ENCODE measurements at places on chromosomes 2 and 18.

DNA sequence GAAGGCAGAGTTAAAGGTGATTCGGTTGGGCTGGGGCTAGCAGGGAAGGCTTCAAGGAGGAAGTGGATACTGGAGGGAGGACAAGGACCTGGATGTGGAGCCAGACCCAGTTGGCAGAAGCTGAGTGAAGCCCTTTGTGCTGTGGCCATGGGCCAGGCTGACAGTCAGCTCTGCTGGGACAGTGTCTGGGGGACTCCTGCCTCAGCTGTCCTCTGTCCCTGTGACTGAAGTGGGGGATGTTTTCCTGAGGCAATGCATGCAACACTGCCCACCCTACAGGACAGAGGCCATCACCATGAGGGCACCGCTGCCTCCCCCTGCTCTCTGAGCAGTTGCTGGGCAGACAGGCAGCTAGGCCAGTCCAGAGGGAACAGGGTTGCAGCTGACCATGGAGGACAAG is 40.0 kb downstream of the ST8SIA5 start:
- no peak for DNase-seq

DNA sequence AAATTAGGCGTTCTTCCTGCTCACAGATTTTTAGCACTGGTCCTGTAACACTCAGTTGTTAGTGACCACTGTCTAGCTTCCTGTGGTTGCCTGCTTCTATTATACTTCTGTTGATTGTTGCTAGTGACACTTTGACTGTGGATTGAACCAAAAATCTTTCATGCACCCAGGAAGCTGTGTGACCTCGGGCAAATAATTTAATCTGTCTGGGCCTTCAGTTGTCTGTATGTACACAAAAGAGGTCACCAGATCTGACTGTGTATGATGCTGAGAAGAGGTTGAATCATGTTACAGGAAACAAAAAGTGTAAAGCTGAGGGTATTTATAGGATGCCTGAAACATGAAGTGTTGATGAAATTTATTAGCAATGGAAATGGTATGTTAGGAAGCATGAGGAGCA is 12.7 kb downstream of the ICOS start:
- DNase-seq, result no peak

GRCh38 chr18:46062781-46063180 is 9.3 kb downstream of the PSTPIP2 start:
- no peak for DNase-seq

DNA sequence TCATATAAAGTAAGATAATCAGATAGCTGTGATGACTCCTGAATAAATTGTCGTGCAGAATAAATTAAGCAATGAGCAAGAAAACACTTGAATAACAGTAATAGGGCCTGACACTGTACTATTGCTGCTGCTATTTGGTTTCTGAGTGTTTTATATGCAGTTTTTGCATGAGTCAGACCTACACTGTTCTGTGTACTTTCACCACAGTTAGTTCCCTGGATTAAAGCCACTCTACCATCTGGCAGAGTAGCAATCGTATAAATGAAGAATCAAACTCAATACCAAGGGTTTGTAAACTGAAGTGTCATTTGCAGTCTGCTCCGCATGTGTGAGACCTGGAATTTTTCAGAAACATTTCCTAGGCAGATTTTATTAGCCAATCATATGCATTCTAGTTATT is 398.6 kb upstream of the CDH7 start:
- no peak for DNase-seq

GRCh38 chr2:97754690-97755346 is 41.4 kb downstream of the ZAP70 start:
- DNase-seq, result no peak

- DNase-seq, result peak; percentile 45
These were observed 1.7 kb upstream of the NETO1 start for GRCh38 chr18:72869226-72870185.

DNA sequence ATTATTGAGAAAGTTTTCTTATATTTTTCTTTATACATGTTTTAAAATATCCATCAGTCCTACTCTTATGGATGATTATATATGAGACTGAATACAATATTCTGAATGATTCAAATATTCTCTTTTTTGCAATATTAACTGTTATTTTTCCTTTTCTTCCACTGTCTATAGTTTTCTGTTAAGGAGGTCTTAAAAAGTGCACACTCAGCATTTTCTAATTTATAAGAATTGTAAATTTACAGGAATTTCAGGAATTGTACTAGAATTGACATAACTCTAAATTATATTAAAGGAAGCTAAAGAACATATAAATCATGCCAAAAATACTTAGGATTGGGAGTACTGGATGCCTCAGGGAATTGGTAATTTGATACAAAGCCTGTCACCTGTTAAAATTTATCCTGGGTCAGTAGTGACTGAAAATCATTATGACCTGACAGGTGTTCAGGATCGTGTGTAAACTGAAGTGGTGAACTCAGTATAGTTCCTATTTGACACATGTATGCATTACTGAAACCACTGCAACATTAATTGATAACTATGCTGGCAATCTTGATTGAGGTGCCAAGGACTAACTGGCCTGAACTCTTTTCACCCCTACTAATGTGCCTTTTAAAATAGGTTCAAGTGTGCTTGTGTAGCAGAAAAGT is 30.4 kb downstream of the MSTN start:
- DNase-seq, result no peak

- DNase-seq, result peak; percentile 54
These were observed 64.0 kb upstream of the CABLES1 start for GRCh38 chr18:23071285-23071684.

DNA sequence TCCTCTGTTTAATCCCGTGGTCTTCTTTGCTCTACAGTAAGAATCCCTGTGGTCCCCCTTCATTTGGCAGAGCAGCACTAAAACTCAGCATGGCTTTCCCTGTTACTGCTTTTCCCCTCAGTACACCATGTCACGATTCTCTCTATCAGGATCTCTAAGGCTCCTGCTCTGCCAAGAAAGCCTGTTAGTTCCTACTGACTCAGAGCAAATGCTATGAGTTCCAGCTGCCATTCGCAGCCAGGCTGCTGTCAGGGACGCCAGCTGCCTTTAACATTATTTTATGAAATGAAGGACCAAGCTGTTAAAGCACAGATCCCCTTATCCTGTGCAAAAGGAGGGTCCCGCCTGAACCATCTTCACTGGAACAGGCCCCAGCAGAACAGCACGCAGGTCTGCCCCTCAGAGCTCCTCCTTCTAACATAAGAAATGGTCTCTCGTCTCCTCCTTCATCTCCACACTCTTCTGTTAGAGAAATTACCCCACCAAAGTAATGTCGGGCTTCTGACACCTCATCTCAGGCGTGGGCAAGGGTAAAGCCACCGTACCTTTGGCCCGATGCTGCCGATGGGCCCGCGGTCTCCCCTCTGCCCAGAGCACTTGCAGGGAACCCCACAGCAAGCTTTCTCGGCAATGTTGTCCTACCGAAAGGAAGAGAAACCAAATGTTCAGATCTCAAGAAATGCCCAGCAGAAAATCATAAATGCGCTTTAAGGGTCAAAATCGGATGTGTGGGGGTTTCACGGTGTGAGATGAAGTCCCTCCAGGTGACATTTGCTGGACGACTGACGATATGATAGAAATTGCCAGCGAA is 52.6 kb downstream of the COL6A3 start:
- no peak for DNase-seq

GRCh38 chr2:71680925-71681324 is 227.6 kb downstream of the DYSF start:
- DNase-seq, result no peak

- DNase-seq, result no peak
These were observed 1.7 kb upstream of the THOC1 start for GRCh38 chr18:269480-270095.

DNA sequence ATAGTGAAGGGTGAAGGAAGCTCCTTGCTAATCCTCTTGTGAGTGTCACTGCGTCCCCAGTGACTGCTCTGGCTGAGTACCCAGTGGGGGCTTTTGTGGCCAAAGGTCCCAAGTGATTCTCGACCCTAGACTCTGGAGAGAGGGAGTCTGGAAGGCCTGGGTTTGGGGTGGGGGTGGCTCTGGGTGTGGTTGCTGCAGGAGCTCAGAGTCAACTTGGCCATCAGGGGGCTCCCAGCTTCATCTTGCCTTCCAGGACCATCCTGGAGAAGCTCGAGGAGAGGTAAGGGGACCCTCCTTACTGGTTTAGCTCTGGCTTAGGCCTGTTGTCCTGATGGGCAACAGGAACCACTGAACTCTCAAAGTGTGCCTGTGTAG is 592 bp downstream of the PSD4 start:
- no peak for DNase-seq

DNA sequence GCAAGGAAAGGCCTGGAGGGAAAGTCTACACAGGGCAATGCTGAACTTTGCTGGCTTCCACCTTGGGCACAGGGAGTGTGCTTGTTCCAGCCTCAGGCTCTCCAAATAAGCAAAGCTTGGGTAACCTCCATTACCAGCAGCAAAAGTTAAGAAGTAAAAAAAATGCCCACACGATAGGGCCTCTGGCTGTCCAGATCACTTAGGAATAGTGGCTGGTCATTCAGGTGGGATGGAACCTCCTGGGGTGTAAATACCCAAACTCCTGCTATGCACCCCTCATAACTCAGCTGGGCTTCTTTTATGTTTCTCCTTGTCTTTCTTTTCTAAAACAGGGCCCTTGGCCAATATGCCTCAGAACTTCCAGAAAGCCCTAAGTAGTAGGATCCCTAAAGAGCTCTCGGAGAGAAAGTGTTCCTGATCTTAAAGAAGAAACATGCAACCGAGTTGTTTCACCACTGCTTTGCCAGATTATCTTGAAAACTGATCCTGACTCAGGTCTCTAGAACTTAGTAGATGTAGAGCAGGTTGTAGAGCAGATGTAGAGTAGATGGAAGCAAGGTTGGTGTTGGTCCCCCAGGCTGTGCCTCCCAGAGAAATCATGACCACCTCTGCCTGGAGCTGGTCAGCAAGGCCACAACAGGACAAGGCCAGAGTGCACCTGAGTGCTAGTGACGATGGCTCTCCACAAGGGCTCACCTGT is 2.0 kb upstream of the OSR1 start:
- no peak for DNase-seq

DNA sequence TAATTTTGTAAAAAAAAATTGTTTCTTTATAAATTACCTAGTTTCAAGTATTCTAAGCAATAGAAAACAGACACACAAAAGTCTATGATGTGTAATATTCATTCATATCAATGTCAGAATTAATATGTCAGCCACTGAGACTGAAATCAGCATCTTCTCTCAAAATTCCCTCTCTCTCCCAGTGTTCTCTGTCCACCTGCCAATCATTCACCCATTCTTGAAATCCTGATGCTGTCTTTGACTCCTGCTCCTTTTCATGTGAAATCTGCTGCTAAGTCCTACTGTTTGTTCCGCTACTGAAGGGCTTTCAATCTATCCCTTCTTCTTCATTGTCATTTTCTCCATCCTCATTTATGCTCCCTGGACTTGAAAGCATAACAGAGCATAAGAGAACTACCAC is 257.9 kb downstream of the SATB2 start:
- no peak for DNase-seq

GRCh38 chr2:98903064-98903355 is 33.0 kb downstream of the CRACDL start:
- DNase-seq, result no peak

DNA sequence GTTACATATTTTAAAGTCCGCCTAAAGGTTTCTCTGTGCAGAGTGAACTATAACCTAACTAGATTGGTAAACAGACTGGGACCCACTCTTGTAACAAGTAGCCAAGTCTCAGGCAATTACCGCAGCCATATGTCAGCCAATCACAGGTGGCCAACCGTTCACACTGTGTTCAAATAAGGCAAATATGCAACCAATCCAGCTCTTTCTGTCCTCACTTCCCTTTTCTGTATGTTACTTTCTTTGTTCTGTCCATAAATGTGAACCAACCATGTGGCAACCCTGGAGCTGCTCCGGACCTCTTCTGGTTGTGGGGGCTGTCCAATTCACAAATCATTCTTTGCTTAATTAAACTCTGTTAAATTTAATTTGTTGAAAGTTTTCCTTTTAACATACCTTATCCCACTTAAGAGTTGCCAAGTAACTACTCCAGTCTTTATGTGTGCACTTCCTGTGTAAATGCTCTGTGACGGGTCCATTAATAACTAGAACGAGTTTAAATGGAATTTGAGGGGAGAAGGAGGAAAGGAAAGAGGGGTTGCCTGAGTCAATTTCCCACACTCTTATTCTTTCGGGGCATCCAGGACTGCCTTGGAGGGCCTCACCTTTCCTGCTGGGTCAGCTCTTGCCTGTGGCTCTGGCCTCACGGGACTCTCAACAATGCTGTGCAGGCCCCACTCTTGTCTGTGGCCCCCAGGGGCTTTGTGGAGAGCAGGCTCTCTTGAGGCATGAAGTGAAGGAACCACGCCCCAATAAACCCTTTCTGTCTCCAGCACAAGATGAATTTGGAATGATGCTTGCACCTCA is 6.6 kb upstream of the RPL37A start:
- no peak for DNase-seq

DNA sequence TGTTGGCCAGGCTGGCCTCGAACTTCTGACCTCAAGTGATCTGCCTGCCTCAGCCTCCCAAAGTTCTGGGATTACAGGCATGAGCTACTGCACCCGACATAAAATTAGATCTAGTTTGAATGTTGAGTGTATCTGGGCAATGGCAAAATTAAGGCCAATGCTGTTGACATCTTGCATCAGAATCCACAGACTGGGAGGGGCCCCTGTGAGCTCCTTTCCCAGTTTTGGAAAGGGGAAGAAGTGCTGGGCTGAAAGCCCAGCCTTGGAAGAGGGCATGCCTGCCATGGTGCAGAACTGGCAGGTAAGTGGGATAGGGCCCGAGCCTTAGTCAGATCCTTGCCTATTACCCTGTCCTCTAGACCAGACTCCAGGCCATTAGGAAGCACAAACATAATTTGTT is 4.5 kb upstream of the MYOM1 start:
- no peak for DNase-seq

DNA sequence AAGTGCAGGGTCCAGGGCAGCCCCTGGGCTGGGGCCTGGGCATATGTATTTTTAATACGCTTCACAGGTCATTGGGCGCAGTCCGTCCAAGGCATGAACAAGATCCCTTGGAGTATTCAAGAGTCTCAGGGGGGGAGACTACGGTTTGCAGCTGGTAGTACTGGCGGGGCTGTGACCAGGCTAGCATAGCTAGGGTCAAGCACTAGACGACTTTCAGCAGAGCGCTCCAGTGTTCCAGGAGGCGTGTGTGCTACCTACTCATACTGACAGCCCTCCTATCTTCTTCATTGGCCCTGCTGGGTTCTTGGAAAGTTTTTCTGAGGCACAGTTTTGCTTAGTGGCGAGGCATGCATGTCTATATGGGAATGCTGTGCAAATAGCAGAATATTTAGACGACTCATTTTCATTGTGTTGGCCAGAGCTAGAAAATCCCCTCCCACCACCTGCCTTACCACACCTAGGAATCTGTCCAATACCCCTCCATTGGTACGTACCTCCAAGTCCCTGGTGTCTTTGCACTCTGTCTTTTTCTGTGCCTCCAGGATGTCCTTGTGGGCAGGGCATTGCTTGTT is 68.2 kb downstream of the GLI2 start:
- DNase-seq, result peak; percentile 46

Measured in Daoy (cell line).